ENCODE measurements at places on chromosomes 7 and 10.

- DNase-seq: peak; percentile 47
Observed at GRCh38 chr10:31770307-31770902, 158.2 kb downstream of the ARHGAP12 start.

DNA sequence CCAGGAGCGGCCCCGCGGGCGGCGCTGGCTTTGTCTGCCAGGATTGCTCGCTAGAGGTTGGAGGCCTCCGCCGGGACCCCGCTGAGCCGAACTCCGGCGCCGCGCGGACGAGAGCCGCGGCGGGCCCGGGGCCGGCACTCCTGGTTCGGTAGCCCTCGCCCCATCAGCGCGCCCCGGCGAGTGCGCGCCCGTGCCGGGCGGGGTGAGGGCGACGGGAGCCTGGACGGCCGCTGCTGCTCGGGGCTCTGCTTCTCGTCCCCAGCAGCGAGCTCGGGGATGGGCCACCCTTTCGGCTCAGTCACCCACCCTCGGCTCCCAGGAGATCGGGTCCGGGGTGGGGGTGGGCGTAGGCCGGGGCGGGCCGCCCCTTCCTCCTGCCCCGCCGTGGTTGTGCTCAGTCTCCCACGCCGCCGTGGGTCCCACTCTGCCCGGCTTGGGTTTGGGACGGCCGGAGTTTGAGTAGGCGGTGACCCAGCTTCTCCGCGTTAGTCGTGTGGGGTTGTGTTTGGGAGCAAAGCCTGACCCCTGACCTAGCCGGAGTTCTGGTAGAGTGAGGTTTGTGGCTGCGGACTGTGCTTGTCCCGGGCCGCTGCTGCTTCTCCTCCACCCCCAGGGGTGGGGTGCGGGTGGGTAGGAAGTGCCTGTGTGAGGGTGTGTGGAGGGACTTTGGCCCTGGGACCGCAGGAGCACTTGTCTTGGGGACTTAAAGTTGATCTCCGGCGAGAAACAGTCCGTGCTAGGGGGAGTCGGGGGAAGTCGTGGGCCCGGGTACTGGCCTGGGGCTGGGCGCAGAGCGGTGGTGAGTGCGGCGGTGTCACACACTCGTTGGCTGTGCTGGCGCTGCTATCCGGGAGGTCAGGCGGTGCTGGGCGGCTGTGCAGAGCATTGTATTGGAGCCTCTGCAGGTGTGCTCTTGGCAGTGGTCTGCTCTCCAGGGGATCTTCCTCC is 677 bp downstream of the TSPAN14 start:
- no peak for DNase-seq

GRCh38 chr7:22176791-22177412 is 180.1 kb downstream of the RAPGEF5 start:
- DNase-seq: no peak

DNA sequence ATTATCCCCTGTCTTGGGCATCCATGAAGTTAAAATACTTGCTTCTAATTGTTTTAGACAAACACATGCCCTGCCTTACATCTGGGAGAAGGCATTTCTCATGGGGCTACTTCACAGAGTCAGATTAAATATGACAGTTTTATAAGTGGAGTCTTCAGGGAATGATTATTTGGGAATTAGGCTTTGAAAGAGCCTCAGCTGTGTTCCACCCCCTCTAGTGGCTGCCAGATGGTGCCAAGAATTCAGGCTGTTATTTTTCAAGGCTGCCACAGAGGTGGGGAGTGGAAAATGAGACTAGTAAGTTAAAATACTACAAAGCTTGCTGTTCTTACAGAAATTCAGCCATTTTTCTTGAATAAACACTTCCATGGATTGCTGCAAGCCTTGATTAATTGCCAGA is 45.8 kb upstream of the DNAH11 start:
- no peak for DNase-seq

GRCh38 chr7:127527561-127527960 is 57.8 kb downstream of the GCC1 start:
- no peak for DNase-seq

- peak; percentile 60 for DNase-seq
Observed at GRCh38 chr10:70617798-70618568, 15.4 kb upstream of the PRF1 start.

DNA sequence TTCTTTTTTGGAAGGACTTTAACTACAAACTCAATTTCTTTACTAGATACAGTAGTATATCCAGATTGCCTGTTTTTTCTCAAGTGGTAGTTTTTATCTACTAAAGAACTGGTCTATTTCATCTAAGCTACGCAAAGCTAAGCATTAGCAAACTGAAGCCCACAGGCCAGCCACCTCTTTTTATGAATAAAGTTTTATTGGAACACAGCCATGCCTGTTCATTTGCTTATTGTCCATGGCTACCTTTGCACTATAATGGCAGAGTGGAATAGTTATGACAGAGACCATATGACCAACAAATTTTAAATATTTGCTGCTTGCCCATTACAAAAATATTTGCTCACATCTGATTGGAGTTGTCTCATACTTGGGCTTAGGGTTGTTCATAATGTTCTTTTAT is 168.7 kb downstream of the CAMK1D start:
- no peak for DNase-seq

DNA sequence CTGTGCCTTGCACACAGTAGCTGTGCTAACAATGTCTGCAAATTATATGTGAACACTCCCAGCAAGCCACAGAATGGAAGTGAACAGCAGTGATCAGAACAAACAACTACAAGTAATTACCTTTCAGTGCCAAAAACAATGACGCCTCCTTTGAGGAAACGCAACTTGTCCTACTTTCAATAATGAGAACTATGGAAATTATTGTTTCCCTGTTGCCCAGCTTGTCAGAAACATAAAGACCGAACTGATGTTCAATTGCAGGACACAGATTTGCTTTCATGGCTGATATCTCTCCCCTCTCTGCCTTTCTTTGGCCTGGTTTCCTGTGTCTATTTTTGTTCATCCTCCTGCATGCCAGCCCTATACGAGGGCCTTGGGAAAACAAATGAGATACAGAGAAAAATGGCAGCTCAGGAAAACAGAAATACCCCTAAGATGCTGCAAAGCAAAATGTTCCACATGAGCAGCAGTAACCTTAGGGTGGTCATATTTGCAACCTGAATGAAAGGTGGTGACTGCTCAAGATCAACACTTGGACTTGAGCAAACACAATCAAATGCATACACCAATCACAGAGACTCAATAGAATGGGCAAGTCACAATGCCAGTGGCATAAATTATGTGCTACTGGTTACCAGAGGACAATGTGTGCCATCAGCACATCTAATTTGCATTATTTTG is 26.8 kb downstream of the COBL start:
- DNase-seq: no peak

DNA sequence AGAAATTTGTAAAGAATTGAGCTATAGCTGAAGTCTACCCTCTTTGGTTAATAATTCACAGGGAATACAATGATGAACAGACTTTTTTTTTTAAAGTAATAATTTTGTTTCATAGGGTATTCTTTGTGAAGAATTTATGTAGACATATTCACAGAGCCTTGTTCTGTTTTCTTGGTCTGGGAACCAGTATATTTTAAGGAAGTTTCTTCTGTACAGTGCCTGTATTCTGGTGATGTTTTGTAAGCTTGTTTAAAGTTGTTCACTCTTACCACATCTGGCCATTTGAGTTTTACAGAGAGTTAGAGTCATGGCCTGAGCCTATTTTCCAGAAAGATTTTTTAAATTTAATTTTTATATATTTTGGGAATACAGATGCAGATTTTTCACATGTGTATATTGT is 70.3 kb downstream of the CCSER2 start:
- no peak for DNase-seq

DNA sequence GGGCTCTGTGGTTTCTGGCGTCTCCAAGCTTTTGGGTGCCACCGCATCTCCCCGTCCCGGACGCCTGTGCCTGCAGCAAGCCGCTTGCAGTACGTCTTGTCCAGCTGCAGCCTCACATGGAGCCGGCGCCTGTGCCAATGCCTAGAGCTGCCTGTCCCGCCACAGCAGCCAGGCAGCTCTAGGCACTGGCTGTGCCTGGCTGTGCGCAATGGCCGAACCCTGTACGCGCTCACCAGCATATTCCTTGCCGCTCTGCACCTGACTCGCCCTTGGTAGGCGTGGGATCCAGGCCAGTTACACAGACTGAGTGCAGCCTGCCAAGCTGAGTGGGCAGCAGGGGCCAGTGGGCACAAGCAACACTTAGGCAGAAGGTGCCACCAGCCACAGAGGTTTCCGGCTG is 381.2 kb upstream of the SORCS1 start:
- no peak for DNase-seq

- no peak for DNase-seq
Observed at GRCh38 chr10:98994030-98994429, 241.6 kb downstream of the HPSE2 start.

- DNase-seq: no peak
Observed at GRCh38 chr10:131915484-131915883, 14.7 kb downstream of the PPP2R2D start.

DNA sequence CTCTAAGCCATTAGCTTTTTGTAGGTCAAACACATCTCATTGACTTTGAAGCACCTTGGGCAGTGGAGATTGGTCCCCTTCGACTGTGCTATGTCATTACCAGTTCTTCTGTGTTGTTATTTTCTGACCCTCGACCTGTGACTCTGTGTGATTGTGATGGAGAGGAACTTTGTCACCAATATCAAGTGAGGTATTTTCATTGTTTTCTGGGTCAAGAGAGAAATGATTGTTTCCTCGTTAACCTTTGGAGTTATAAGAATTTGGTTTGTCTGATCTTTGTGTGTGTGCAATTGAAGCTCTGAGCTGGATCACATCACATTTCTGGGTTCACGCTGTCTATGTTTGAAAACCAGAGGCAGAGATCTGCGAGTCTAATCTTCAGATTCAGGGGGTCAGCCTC is 432.2 kb upstream of the KLF6 start:
- no peak for DNase-seq

DNA sequence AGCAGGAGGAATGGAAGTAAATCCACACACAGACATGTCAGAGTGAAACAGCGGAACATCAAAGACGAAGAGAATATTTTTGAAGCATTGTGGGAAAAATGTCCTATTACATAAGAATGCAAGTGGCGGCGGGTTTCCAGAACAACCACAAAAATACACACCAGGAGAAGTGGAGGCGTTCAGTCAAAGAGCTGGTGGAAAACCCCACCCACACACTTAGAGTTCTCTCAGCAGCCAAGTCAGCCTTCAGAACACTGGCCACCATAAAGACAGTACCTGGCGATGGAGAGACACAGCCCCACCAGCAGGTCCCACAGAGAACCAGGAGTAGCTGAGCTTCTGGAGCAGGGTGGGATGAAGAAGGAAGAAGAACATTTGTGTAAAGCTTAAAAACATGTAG is 23.7 kb downstream of the NKX6-2 start:
- DNase-seq: no peak

DNA sequence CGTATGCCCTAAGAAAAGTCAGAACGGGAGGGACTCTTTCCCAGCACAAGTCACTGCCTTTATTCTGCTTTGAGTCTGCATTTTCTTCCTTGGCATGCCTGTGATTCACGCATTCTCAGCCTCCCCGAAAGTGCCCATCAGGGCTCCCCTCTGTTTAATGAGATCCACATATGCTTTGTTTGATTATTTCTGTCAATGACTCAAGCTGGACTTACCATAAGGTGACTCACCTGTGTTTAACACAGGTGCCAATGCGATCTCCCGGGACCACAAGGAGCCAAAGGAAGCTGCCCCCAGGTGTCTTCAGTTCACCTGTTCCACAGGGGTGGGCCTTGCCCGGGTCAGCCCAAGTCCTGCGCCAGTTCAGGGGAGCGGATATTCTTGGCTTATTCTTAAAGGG is 386.0 kb upstream of the SHH start:
- no peak for DNase-seq

GRCh38 chr10:59362144-59362958 is at the start of gene FAM13C:
TSS of gene FAM13C (minus strand) at chr10:59362549. CDS start at chr10:59362460, 89 bp downstream.
- peak; percentile 4 for DNase-seq

GRCh38 chr10:33010132-33011037 is 52.4 kb upstream of the ITGB1 start:
- DNase-seq: no peak

GRCh38 chr10:18860631-18861240 is 187.9 kb upstream of the MALRD1 start:
- no peak for DNase-seq

GRCh38 chr10:17025444-17026295 is 103.9 kb downstream of the CUBN start:
- peak; percentile 89 for DNase-seq
